ENCODE measurements at places on chromosomes 4 and X. TPM values are rescaled to one million over a fixed set of nuclear protein-coding genes. Genes with fewer than 3 reads are reported as not detected.

Gene GLRA3
- total RNA-seq = not detected

Gene DMRTC1
- not detected for total RNA-seq

Gene LEF1
- 68.2 TPM for total RNA-seq

DNA sequence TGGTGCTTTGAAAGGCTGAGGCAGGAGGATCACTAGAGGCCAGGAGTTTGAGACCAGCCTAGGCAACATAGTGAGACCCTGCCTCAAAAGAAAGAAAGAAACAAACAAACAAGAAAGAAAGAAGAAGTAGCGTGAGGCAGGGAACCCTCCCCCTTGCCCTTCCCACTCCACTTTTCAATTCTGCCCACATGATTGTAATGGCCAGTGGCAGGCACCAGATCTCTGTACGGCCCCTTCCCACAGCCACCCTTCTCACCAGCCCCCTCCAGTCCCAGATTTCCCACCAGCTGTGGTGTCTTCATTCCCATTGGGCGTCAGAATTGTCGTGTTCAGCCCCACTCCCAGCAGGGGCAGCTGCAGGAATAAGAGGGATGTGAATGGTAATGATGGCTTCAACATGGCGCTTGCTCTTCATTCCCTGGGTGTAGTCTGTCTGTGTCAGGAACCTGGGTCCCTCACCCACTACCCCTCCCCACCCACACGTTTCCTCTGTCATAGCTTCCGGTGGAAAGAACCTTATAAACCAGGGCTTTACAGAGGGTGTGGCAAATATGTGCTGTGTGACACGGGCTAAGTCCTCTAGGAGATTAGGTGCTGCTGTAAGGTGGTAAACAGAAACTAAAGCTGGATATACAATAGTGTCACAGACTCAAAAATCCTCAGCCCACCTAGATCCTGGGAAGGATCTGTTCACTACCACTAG is at the start of gene IL2RG:
IL2RG (minus strand) TSS at position 437 of the 703 bp plus-strand sequence; CDS start at position 399, 38 bp downstream.
- H3K4me1 ChIP-seq = peaks cover 39% of the 10 kb centered on the region
- peak within 1 kb of the TSS; percentile 99 for H3K27ac ChIP-seq

DNA sequence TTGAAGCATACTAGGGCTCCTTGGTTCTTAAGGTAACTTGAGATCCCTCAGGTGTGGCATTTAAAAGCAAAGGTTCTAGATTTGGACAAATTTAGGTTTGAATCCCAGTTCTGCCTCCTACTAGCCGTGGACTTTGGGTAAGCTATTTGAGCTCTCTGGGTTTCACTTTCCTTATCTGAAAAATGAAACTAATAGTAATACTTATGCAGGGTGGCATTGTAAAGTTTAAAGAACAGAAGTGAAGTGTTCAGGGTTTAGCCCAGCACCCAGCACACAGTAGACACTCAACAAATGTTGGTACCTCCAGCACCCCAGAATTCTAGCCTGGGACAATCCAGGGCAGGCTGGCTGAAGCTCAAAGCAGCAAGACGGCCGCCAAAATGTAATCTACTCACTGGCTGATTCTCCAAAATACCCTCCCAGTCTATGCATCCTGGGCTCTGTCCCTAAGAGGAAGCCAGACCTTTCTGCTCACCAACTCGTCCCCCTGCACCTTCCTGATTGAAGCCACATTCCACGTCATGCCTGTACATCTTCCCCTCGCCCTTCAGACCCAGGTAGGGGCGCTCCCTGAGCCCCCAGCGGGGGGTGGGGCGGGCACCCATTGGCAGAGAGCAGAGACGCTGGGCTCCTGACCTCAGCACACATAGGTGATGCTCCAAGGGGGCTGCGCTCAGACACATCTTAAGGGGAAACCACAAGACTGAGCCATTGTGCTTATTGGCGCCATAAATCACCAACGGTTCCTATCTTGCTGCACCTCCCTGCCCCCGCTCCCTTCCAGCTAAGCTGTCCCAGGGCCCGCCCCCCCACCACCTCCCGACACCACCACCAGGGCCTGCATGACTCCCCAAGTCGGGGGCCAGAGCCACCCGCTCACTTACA is 160.6 kb downstream of the BCOR start:
- no peaks in the 10 kb centered on the region for H3K27me3 ChIP-seq
- peak; percentile 19 for DNase-seq
- H3K4me3 ChIP-seq = peak overlapping the region; percentile 64
- peaks cover 18% of the 10 kb centered on the region for H3K4me1 ChIP-seq

DNA sequence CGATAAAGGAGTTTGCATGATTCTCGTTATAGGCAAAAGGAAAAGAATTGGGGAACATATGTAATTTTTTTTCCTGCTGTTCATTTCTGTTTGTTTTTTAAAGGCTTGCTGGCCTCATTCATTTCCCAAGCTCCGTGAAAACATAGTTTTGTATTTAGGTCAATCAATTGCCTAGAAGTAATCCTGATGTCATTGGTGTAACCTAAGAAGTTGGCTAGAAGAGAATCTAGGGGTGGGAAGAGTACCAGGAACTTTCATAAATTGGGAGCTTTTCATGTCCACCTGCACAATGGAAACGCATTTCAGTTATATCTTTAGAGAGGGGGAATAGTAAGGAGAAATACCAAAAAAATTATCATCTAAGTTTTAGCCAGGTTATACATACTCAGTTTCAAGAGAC is 3.8 kb downstream of the RAPGEF2 start:
- peaks cover 6% of the 10 kb centered on the region for H3K27me3 ChIP-seq
- DNase-seq = no peak
- H3K4me3 ChIP-seq = no peak overlapping the region

DNA sequence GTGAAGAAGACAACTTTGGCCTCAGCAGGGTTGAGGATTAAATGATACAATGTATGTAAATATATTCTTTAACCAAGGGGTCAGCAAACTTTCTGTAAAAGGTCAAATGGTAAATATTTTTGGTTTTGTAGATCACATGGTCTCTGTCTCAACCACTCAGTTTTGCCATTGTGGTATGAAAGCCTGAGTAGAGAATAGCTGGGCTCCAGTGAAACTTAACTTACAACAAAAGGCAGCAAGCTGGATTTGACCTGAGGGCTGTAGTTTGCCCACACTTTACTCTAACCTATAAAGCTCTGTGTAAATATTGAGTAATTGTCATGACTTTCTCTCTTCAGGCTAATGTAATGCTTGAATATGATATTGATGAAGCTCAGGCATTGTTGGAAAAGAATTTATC is 19.6 kb downstream of the VBP1 start:
- peaks cover 11% of the 10 kb centered on the region for H3K4me1 ChIP-seq
- H3K36me3 ChIP-seq = peaks cover 41% of the 10 kb centered on the region
- H3K27ac ChIP-seq = no peak overlapping the region
- DNase-seq = no peak
- H3K4me3 ChIP-seq = no peak overlapping the region

- peaks cover 43% of the 10 kb centered on the region for H3K27me3 ChIP-seq
- DNase-seq = no peak
- no peaks in the 10 kb centered on the region for H3K36me3 ChIP-seq
- no peaks in the 10 kb centered on the region for H3K4me1 ChIP-seq
Observed at GRCh38 chr4:25088093-25088952, 57.6 kb upstream of the LGI2 start.

- H3K27ac ChIP-seq = no peak overlapping the region
- H3K4me1 ChIP-seq = no peaks in the 10 kb centered on the region
- no peaks in the 10 kb centered on the region for H3K27me3 ChIP-seq
- DNase-seq = no peak
- H3K4me3 ChIP-seq = no peak overlapping the region
Observed at GRCh38 chr4:124203613-124204238, 508.8 kb downstream of the ANKRD50 start.

DNA sequence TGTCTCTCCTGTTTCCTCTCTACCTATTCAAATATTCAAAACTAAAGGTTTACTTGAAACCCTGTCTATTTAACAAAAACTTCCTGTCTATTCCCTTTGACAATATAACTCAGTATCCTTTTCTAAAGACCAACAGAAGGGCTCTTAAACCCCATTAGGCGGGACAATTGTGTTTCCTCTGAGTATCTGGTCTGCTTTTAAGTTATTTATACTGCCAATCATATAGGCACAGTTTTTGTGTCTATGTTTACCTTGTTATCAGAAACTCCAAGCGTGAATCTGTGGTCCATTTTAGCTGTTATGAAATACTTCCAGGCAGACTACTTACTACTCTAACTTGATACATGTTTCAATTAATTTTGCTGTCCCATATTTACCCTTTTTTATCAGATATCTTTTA is 350.0 kb upstream of the CTSO start:
- no peak for DNase-seq
- no peaks in the 10 kb centered on the region for H3K4me1 ChIP-seq
